ENCODE measurements at places on chromosomes 6 and 20. TPM values are rescaled to one million over a fixed set of nuclear protein-coding genes. Genes with fewer than 3 reads are reported as not detected.

DNA sequence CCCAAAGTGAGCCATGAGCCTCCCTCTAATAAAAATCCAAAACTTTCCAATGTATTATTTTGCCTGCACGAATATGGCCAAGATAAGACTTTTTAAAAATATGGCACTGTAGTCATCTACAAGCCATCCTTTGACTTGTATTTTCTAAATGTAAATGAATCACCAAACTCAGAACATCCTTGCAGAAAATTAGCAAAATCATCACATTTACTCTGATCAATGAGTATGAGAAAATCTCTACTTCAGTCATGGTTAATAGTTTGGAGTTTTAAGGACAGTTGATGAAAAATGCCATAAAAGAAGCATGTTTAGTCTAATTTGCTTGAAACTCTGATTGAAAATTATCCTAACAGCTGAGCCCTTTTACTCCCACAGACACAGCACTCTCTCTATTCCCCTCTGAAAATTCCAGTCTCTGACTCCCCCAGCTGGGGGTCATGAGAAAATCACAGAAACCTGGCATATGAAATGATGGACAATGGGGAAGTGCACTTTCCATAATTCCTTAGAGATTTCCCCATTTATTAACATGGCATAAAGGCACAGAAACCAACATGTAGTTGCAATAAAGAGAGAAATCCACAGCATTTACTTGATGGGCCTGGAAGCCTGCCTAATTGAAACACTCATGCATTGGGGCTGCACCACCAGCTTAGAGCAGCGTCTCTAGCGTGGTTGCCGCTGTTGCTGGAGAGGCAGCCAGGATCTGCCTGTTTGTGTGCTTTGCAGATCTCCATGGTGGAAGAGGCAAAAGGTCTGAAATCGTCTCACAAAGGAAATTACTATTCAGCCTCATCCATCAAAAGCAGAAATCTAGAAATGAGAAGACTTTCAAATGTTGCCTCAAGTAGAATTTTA is 214.0 kb downstream of the WDR27 start:
- no peak for DNase-seq

GRCh38 chr20:60073504-60073903 is 115.3 kb downstream of the CDH26 start:
- no peak for DNase-seq

DNA sequence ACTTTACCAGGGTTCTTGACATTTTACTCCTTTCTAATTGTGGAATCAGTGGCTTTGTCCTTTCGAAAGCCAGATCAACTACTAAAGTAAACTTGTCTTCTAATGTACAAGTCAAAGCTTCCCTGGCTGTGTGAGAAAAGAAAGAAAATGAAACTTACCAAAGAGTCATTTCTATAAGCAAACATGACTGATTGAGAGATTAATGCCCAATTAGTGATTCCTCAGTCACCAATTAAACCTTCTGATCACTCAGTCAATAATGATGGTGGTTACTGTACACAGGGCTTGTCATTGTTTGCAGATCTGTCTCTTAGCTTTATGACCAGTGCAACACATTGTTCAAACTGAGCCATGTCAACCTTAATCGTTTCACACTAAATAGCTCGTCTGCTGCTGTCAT is 1168.4 kb upstream of the CITED2 start:
- peak; percentile 47 for DNase-seq

DNA sequence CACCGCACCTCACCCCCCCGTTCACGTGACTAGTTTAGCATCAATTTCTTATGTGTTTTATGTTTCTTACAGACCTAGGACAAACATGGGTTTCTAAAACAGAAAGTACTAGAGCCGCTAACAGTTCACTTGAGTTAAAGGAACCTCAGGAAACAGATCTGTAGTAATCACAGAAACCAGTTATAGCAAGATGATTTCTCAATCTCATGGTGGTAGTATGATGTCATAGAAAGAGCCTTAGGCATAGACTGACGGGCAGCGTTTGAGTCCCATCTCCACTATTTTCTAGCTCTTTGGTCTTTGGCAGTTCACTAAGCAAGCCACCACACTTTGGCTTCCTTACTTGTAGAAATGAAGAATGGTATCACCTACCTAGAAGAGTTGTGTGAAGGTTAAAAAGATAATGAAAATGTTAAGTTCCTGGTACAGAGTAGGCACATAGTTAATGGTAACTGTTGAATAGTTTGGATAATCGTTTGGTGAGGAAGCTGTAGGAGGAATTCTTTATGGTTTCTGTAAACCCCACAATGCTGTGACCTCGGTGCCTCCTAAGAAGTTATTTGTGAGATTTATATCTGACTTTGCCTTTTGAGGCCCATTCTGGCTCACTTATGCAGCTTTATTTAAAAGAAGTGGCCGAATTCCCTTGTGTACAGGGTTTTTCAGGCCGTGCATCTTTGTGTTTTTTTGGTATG is 21.3 kb downstream of the CTNNBL1 start:
- no peak for DNase-seq

GRCh38 chr20:9912858-9913434 is 74.1 kb upstream of the PAK5 start:
- peak; percentile 55 for DNase-seq

DNA sequence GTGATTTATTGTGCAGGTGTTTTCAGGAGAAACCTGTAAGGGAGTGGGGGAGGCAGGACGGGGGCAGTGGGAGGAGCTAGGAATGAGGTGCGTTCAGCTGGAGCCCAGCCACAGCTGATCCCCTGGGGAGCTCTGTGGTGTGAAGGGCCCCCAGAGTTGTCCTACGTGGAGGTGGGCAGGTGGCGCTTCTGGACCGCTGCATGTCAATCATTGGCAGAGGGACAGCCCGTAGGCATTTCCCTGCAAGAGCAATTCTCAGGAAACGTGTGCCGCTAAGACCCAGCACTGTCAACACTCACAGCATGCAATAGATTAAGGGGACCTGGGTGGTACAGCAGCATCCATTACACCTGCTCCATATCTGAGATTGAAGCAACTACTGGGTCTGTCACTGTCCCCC is 88.0 kb downstream of the PRND start:
- no peak for DNase-seq

DNA sequence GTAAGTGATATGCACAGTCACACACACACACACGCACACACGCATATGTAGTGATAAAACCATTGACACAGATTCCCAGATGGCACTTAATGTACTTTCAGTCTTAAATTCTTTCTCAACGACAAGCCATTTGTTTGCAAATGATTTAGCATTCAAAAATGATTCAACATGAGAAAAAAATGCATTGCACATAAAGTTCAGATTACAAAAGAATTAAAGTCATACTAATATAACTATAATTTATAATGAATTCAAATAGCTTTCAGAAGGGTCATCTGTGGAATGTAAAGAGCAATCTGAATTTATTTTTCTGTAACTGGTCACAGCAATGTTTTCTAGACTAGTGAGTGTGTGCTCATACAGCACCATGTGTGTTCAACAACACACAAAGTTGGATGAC is 521.6 kb upstream of the ZNF337 start:
- no peak for DNase-seq

DNA sequence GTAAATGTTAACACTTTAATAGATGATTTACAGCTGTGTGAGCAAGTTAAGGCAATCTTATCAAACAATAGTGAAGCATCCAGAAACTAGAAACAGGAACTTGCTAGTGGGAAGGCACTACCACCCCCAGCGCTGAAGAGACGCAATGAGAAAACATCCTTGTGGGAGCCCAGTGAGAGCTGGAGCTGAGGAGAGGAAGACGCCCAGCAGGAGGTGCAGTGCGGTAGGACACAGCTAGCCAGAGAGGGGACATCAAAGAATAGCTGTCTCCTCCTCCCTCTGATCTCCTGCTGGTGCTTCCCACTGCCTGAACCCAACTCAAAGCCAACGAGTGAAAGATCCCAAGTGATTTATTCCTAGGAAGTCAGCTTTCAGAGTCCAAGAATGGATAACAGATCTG is 140.3 kb downstream of the COL12A1 start:
- DNase-seq, result peak; percentile 29

- no peak for DNase-seq
Measured at GRCh38 chr6:21609881-21610329, 16.4 kb downstream of the SOX4 start.

GRCh38 chr20:50694379-50695134 is 3.2 kb upstream of the RIPOR3 start:
- DNase-seq, result no peak

GRCh38 chr6:34159844-34160243 is 14.0 kb upstream of the GRM4 start:
- no peak for DNase-seq

DNA sequence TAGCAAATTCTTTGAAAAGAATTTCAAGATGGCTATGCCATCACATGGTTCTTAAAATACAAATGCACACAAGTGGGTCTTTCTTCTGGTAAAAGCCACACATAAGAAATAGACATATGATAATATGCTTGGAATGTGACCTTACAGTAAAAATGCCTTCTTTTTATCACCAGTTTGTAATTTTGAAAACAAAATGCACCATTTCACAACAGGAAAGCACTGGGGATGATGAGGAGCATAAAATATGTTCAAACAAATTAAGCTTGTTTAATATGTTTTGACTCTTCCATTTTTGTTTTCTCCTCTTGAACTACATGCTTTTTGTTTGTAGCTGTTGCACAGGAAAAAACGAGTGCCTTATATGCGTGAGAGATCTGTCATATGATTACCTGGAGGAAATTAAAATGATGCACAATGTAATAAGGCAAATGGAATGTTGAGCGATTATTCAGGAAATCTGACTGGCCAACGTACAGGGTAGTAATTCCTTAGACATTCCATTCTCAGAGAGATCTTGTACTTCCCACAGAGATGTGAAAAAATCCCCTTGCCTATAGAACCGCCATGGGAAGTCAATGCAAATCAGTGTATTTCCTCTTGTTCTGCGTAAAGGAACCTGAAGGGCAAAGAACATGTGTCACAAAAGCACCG is 911.6 kb downstream of the TFAP2A start:
- peak; percentile 97 for DNase-seq

- no peak for DNase-seq
Measured at GRCh38 chr6:155352811-155353210, 38.5 kb upstream of the TFB1M start.

DNA sequence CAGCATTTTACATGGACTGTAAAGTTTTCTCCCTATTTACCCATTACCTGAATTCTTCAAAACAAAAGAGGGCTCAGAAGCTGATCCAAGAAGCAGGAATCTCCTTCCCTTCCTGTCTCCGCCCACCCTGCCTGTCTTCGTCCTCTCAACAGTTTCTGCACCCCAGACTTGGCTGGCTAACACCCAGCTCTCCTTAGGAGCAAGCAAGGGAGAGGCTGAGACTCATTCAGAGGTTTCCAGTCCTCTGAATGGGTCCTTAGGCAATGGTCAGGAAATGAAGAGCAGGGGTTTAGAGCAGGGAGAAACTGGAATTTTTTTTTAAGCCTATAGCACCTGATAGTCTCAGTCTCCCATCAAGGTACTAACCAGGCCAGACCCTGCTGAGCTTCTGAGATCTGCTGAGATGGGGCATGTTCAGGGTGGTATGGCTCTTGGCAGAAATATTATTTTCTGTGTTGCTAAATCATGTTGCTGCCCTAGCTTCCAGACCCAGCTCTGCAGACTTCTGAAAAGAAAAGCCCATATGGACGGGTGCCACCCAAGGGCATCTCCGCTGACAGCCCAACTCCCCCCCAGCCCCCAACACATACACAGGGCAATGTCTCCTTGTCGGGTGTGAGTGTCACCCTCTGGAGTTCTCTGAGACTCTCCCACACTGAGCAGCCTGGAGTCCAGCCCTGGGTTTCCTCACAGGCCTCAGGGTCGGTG is 74.6 kb upstream of the CD93 start:
- no peak for DNase-seq

- DNase-seq, result peak; percentile 95
Measured at GRCh38 chr20:49562311-49563014, 5.5 kb downstream of the PTGIS start.

GRCh38 chr20:37406010-37406998 is 60.4 kb downstream of the SRC start:
- peak; percentile 32 for DNase-seq

- no peak for DNase-seq
Measured at GRCh38 chr6:5776706-5777390, 229.9 kb downstream of the NRN1 start.

DNA sequence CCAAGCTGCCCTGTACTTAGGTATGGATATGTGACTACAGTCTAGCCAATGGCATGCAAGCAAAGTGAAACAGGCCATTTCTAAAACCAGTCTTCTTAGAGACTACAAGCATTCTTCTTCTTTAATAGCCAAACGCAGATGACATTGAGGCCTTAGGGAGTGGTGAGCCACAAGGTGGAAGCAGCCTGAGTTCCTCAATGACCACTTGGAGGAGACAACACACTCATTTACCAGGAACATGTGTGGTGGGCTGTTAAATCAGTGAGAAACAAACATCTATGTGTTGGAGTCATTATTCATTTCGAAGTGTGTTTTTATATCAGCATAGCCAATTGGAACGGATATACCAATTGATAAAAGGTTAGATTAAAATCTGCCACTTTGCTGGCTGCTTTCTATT is 122.0 kb downstream of the GFRAL start:
- DNase-seq, result no peak

DNA sequence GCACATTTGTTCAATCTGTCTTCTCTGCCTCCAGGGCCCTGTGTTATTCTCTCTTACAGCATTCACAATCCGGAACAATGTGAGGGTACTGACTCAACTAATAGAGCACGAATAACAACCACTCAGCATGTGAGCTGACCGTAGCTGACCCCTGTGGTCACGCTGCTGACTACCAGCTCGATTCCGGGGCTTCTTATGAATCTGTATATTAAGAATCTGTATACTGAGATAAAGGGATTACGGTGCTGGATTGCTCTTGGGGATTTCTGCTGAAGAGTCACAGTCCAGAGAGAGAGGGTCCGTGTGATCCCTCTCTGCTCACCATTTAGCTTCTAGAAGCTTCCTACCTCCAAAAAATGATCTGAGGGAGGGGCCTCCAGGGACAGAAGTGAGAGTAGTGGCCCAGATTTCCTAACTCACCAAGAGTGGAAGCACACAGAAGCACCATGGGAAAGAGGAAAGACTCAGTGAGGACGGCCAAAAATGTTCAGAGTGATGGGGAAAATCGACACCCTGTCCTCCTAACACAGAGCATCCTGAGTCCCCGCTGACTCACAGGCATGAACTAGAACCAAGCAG is 156.2 kb downstream of the THBS2 start:
- DNase-seq, result peak; percentile 94

Gene NMBR
- total RNA-seq, result not detected

Gene PRIM2
- 62.8 TPM for total RNA-seq

Gene LAMA2
- total RNA-seq, result 4.3 TPM
